Activated CD4-positive, alpha-beta T cell treated with anti-CD3 and anti-CD28 coated beads for 36 hours (primary cell): ENCODE measurements at places on chromosomes 4 and X.
A peak's percentile ranks its signal among the peaks of the same experiment; 100 is the strongest.

GRCh38 chrX:53494436-53494835 lies 60.3 kb upstream of the HSD17B10 start:
- H3K36me3 ChIP-seq = no peaks in the 10 kb centered on the region
- no peak for DNase-seq
- no peak overlapping the region for H3K27ac ChIP-seq
- H3K4me3 ChIP-seq = no peak overlapping the region

DNA sequence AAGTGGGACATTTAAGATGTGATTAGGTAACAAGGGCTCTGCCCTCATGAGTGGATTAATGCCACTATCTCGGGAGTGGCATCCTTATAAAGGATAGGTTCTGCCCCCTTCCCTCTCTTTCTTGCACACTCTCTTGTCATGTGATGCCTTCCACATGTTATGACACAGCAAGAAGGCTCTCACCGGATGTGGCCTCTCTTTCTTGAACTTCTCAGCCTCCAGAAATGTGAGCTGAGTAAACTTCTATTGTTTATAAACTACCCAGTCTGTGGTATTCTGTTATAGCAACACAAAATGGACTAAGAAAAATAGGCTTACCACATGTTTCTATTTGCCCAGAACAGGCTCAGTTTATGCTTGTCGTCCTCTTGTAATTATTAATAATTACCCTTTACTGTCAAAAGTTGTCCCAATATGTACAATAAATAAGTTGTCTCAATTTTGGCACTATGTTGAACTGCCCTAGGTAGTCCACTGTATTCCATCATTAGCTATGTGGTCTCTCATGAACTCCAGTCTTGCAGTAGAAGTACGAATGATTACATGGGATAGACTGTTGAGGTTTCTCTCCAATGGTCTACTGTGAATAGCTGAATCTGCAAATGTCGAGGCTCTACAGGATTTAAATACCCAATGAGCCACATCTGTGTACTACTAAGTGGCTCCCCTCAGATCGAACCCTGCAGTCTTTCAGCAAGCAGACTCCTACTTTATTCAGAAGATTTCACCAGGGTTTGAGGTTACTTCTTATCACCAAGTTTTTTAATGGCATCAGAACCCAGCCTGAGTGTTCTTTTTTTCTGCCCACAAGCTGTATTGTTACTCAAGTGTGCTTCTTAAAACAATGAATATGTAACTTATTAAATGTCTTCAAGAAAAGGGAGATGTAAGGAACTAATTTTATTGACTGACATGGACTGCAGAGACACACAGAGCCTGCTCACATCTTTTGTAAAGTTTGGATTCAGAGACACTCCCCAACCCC lies 102.0 kb upstream of the LEF1 start:
- no peaks in the 10 kb centered on the region for H3K27me3 ChIP-seq
- H3K36me3 ChIP-seq = no peaks in the 10 kb centered on the region
- peaks cover 9% of the 10 kb centered on the region for H3K4me1 ChIP-seq
- no peak overlapping the region for H3K27ac ChIP-seq

GRCh38 chr4:161931089-161931488 lies 232.7 kb downstream of the FSTL5 start:
- no peaks in the 10 kb centered on the region for H3K4me1 ChIP-seq
- H3K36me3 ChIP-seq = no peaks in the 10 kb centered on the region
- H3K27me3 ChIP-seq = no peaks in the 10 kb centered on the region
- no peak overlapping the region for H3K27ac ChIP-seq
- DNase-seq = no peak

DNA sequence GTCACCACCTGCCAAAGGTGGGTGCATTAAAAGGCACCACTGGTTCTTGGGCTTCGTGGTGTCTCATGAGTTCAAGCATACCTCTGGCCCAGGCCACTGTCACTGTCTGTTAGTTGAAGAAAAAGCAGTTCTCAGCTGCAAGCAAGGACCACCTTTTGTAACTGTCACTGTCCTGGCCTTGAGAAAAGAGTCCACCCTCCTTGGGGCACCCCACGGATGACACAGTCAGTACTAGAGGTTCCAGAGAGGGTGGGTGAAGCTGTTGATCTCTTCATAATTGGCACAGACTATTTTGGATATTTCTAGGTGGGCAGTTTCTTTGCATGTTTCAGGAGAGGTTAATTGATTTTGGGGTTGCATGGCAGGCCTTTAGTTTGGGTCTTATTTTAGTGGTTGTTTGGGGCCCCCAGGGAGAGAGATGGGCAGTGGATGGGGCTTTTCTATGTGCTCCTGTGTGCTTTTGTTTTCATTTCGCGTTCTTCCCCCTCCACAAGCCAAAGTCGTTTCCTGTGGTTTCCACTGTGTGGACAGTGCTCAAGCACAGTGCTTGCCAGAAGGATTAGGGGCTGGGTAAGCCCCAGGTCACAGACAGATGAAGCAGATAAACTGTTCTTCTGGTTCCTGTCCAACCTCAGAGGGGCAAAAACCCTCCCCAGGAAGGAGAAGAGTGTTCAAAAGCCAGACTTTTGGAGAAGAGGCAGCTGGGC lies 156.2 kb upstream of the PPP1R2C start:
- H3K27ac ChIP-seq = peak overlapping the region; percentile 78
- DNase-seq = peak; percentile 14
- peaks cover 17% of the 10 kb centered on the region for H3K4me1 ChIP-seq

DNA sequence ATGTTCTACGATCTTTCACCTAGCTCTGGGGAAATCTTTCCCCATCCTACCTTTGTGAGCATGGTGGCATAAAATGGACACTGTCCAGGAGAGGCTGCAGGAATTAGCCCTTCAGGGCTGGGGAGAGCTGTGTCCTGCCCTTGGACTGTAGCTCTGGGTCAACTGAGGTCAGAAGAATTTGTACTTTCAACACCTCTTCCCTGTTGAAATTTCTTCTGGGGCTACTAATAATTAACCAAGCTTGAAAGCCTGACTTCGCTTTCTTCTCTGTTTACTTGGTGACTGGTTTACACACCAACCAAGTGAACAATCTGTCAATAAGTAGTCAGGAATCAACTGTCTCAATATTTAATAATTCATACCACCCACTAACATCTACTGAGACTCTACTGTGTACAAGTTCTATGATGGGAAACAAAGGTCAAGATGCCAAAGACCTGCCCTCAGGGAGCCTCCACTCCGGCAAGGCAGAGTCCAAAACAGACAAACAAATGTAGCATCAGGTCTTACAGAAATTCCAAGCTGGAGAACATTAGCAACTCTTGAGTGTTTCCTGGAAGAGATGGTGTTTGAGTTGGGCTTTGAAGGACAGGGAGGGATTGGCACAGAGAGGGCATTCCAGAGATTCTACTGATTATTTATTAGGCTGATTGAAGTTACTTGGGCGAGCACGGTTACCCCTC lies 113.1 kb downstream of the ENPP6 start:
- H3K27me3 ChIP-seq = peaks cover 9% of the 10 kb centered on the region
- no peak overlapping the region for H3K27ac ChIP-seq
- no peaks in the 10 kb centered on the region for H3K36me3 ChIP-seq
- DNase-seq = no peak
- H3K4me3 ChIP-seq = no peak overlapping the region

DNA sequence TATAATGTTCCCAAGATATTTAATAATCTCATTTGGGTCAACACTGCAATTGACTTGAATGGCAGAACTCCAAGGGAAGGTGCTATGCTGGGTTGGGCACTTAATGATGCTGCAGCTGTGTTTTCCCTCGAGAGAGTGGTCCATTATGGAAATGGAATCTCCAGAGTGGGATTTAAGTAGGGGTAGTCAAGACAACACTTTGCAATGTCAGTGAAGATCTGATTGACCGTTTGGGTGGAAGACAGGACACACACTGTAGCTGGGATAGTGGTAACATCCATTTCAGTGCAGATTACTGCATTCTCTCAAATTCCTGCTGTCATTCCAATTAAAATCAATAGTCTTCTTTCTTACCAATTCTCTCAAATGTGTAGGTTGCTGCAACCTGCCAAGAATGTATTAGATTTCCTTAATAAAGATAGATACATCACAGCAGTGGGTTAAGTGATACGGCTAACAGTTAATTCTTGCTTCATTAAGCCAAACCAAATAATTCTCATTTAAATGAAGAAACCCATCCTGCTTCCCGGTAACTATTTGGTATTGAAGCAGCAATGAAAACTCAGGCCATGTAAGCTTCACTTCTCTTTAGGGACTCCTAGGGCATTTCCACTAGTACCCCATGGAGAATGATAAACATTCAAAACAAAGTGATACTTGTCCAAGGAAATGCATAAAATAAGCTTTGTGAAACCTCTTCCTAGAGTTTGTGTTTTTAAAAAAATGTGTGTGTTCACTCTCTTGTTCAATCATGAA lies 40.5 kb upstream of the RASGEF1B start:
- H3K27ac ChIP-seq = no peak overlapping the region
- H3K36me3 ChIP-seq = no peaks in the 10 kb centered on the region
- H3K4me3 ChIP-seq = no peak overlapping the region
- H3K4me1 ChIP-seq = peaks cover 20% of the 10 kb centered on the region
- peaks cover 2% of the 10 kb centered on the region for H3K27me3 ChIP-seq

DNA sequence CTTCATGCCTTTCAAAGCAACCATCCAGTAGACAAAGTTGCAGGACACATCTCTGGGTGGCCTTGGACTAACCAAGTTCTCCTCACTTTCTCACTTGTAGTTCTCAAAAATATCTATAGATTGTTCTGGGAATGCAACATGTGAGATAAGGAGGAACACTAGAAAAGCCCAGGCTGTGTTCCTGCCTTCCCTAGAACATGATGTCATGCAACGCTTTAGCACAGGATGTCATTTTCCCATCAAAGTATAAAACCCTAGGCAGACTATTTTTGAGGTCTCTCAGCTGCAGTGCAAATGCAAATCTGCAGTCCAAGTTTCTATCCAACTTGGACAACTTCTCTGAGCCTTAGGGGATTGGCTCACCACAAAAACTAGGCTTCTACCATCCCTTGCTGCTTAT lies 78.8 kb upstream of the PCDH7 start:
- no peaks in the 10 kb centered on the region for H3K4me1 ChIP-seq
- H3K27me3 ChIP-seq = no peaks in the 10 kb centered on the region
- no peak overlapping the region for H3K4me3 ChIP-seq
- no peak overlapping the region for H3K27ac ChIP-seq

DNA sequence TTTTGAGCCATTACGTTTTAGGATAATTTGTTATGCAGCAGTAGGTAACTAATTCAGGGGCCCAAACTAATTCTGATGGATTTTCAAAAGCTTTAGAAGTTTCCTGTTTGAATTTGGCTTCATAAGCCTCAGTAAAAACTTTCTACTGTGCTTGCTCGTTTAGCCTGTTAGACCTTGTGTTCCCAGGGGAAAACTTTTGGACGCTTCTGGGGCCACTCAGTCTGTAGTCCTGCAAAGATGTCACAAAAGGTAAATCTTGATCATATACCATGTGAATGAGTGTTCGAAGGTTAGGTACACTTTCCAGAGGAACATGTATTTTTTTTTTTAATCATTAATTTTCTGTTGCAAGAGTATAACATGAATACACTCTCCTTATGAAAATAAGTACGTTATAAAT lies 70.7 kb downstream of the SUPT20HL2 start:
- DNase-seq = no peak
- no peaks in the 10 kb centered on the region for H3K27me3 ChIP-seq
- H3K36me3 ChIP-seq = no peaks in the 10 kb centered on the region
- H3K4me1 ChIP-seq = peaks cover 11% of the 10 kb centered on the region

DNA sequence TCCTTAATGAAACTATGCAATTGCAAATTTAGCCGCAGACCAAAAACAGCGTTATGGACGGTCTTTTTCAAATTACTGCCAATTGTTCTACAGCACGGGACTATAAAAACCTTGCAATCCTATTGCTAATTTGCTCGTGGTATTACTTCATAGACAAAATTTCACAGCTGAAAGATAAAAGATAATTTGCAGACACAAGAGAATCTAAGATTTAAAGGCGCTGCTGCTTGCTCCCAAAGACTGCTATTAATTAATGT lies 1.4 kb upstream of the CAMK2D start:
- no peak for DNase-seq
- peaks cover 44% of the 10 kb centered on the region for H3K4me1 ChIP-seq
- no peaks in the 10 kb centered on the region for H3K27me3 ChIP-seq
- H3K4me3 ChIP-seq = peak overlapping the region; percentile 97

GRCh38 chrX:50613846-50614245 lies 143.2 kb upstream of the DGKK start:
- no peak overlapping the region for H3K4me3 ChIP-seq
- no peak overlapping the region for H3K27ac ChIP-seq
- H3K27me3 ChIP-seq = no peaks in the 10 kb centered on the region
- H3K36me3 ChIP-seq = no peaks in the 10 kb centered on the region
- DNase-seq = no peak

GRCh38 chr4:156795727-156796126 lies 175.9 kb downstream of the PDGFC start:
- no peaks in the 10 kb centered on the region for H3K27me3 ChIP-seq
- no peak overlapping the region for H3K27ac ChIP-seq
- no peaks in the 10 kb centered on the region for H3K36me3 ChIP-seq
